ENCODE measurements at places on chromosomes 5 and 9. TPM values are rescaled to one million over a fixed set of nuclear protein-coding genes. Genes with fewer than 3 reads are reported as not detected.

Gene ZNF622
- 63.7 TPM for total RNA-seq

Gene CARD19
- total RNA-seq = 69.6 TPM

Gene C9orf50
- total RNA-seq = 0.36 TPM

Gene MRPS2
- total RNA-seq = 110 TPM

Gene TMEM203
- total RNA-seq = 47.3 TPM

Gene ADCY2
- total RNA-seq = not detected

Gene SPINK6
- total RNA-seq = 0.45 TPM

Gene GOLPH3
- 75.1 TPM for total RNA-seq

Gene SLC46A2
- total RNA-seq = not detected

Gene DBN1
- total RNA-seq = 68.6 TPM

Gene ENTPD2
- 2.4 TPM for total RNA-seq

Gene INIP
- total RNA-seq = 14.7 TPM

Gene ERAP2
- 1.1 TPM for total RNA-seq

Gene PCDHB5
- 1.2 TPM for total RNA-seq

Gene SPATA31D4
- total RNA-seq = not detected

Gene PHF19
- total RNA-seq = 93.1 TPM

Gene RASGEF1C
- 0.23 TPM for total RNA-seq
